ENCODE measurements at places on chromosomes 1 and 21. TPM values are rescaled to one million over a fixed set of nuclear protein-coding genes. Genes with fewer than 3 reads are reported as not detected.

SPATA17 gene
- total RNA-seq, result not detected

SLC25A24 gene
- total RNA-seq, result 19.3 TPM

DNA sequence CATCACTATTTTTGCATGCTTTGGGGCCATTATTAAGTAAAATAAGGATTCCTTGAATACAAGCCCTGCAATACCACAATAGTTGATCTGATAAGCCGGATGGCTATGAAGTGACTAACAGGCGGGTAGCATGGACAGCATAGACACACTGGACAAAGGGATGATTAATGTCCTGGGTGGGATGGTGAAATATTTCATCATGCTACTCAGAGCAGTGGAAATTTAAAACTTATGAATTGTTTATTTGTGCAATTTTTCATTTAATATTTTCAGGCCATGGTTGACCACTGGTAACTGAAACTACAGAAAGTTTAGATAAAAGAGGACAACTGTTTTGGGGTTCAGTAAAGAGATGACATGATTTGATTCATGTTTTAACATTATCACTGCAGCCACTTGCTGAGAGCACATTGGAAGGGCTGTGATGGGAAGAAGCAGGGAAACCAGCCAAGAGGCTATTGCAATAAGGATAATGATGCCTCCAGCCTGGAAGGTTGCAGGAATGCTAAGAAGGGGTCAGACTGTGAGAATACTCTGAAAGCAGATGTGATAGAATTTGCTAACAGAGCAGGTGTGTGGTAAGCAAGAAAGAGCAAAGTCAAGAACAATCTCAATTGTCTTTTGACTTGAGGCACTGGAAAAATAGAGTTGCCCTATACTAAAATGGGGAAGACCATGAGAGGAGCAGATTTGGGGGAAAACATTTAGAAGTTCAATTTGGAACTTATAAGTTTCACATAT lies 62.5 kb upstream of the TNFSF4 start:
- H3K36me3 ChIP-seq, result no peaks in the 10 kb centered on the region
- H3K4me3 ChIP-seq, result no peak overlapping the region
- DNase-seq, result no peak

- H3K36me3 ChIP-seq, result no peaks in the 10 kb centered on the region
- DNase-seq, result no peak
- H3K27ac ChIP-seq, result no peak overlapping the region
- H3K27me3 ChIP-seq, result no peaks in the 10 kb centered on the region
- H3K4me1 ChIP-seq, result no peaks in the 10 kb centered on the region
These were observed 222.6 kb upstream of the DPYD start for GRCh38 chr1:98143403-98143802.

GRCh38 chr1:206911064-206911663 lies 10.6 kb downstream of the FCMR start:
- no peak for DNase-seq
- H3K4me1 ChIP-seq, result peaks cover 92% of the 10 kb centered on the region

- no peak overlapping the region for H3K4me3 ChIP-seq
- DNase-seq, result no peak
- H3K27me3 ChIP-seq, result no peaks in the 10 kb centered on the region
- no peaks in the 10 kb centered on the region for H3K36me3 ChIP-seq
- H3K27ac ChIP-seq, result peak overlapping the region; percentile 1
These were observed 17.2 kb downstream of the PTP4A2 start for GRCh38 chr1:31920956-31921355.

- H3K36me3 ChIP-seq, result no peaks in the 10 kb centered on the region
- no peak for DNase-seq
- no peak overlapping the region for H3K27ac ChIP-seq
- no peaks in the 10 kb centered on the region for H3K4me1 ChIP-seq
- H3K4me3 ChIP-seq, result no peak overlapping the region
These were observed 89.8 kb upstream of the TMPRSS15 start for GRCh38 chr21:18493422-18493821.

DNA sequence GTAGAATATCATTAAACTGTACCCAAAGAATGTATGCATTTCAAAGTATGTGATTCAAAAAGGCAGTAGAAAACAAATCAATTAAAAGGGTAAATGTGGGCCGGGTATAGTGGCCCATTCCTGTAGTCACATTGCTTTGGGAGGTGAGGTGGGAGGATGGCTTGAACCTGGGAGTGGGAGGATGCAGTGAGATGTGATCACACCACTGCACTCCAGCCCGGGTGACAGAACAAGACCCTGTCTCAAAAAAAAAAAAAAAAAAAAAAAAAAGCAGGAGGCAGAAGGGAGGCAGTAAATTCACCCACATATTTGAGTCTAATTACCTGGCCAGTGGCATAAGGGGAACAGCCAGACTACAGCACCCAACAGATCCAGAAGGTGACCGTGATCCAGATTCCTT lies 17.9 kb upstream of the PRSS38 start:
- DNase-seq, result no peak
- H3K4me3 ChIP-seq, result no peak overlapping the region
- H3K27me3 ChIP-seq, result no peaks in the 10 kb centered on the region

- DNase-seq, result no peak
- H3K4me3 ChIP-seq, result no peak overlapping the region
- H3K27ac ChIP-seq, result no peak overlapping the region
These were observed 15.9 kb downstream of the MCM3AP start for GRCh38 chr21:46269466-46269865.

- no peak overlapping the region for H3K27ac ChIP-seq
- H3K27me3 ChIP-seq, result peaks cover 9% of the 10 kb centered on the region
- H3K4me1 ChIP-seq, result no peaks in the 10 kb centered on the region
These were observed 4.4 kb upstream of the ELF3 start for GRCh38 chr1:202005958-202006357.

Measured in T-cell (primary cell).